AG09319 (cell line): ENCODE measurements at places on chromosomes 2 and 18.

DNA sequence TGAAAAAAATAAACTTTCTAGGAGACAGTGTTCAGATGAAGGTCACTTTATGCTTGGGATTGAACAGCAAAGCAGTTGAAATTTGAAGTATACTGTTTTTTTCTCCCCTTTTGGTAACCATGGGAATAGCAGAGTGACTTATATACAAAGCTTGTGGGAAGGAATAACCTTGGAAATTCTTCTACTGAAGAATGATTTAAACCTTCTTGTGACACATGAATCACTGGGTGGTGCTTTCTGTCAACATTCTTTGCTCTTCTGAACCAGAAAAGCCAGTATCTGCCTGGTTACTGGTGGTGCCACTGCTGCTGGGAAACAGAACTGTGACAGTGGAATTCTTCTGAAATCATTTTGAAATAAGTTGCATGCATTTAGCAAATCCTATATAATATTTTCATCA is 39.4 kb upstream of the RND3 start:
- DNase-seq = peak; percentile 79

DNA sequence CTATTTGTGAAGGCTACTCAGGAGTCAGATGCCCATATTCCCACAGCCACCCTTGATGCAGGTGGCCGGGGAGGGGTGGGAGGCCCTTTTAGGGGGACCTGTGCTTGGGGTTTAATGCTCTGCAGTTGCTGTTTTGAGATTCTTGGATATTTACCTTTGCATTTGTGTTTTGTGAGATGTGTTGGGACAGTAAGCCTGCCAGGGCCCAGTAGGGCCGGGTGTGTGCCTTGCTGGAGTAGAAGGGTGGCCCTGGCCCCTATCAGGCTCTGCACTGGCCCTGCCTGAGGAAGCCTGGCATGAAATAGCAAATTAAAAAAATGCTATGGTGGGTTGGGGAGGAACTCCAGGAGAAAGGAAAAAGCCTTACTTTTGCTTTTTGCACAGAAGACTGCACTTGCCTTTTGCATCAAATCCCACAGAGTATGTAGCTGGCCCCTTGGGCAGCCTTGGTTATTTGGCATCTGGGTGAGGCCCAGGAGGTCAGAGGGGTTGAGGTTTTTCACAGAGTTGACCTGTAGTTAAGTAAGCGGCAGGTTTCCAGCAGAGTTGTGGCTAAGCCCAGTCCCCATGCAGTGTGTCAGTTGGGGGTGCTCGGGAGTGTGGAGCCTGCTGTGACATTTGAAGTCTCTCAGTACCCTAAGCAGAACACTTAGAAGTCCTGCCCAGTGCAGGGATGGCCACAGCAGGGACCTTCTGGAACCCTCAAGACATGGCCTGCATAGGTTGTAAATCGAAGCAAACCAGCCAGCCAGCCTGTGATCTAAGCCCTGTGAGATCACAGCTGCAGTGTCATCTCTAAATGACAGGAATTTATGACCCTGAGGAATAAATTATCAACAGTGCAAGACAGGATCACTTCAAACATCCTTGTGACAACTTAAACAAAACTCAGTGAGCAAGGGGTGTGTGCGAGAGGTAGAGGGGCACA is 68.8 kb downstream of the SH3RF3 start:
- DNase-seq = no peak

DNA sequence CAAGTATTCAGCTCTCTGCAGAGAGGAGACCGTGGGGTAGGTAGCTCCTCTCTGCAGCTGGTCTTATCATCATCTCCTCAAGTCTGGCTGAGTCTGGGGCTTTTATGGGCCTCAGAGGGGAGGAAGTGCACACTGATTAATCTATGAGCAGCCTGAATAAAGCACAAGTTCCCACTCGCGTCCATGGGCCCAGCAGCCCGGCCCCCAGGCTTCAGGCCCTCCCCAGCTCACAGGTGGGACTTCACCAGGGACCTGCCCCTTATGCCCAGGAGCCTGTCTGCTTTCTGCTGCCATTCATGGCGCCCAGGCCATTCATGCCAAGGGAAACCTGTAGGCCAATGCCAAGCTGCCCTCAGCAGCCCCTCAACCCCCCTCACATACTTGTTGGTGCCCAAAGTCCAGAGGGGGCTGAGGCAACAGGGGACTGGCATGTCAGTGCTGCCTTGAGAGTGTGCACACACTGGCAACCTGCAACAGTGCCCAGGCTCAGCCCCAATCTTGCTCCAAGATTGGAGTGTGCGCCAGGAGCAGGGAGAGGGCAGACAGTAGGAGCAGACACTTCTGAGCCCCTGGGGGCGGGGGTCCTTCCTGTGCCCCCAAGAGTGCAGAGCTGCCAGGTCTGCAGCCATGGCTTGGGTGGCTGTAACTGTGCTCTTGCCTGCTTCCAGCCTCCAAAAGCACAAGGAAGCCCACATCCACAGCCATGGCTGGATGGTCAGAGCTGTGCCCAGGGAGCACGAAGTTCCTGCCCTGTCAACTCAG is 375.6 kb upstream of the VWC2L start:
- no peak for DNase-seq

DNA sequence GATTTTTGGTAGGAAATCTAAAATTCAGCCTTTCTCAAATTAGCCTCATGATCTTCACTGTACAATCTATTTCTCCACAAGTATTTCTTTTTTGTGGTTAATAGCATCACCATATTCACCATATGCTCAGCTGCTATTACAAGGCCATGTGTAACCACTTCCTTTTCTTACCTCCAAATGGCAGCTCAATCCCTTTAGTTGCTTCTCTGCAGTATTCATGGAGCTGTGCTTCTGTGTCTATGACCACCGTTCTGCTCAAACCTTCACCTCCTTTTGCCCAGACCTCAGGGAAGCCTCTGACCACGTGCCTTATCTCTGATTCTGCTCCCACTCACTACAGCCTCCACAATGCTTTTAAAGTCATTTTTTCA is 126.7 kb upstream of the TMEM200C start:
- DNase-seq = no peak

- DNase-seq = no peak
Measured at GRCh38 chr2:31362581-31362980, 52.0 kb downstream of the XDH start.

GRCh38 chr18:62564044-62564443 is 41.2 kb downstream of the ZCCHC2 start:
- DNase-seq = no peak

DNA sequence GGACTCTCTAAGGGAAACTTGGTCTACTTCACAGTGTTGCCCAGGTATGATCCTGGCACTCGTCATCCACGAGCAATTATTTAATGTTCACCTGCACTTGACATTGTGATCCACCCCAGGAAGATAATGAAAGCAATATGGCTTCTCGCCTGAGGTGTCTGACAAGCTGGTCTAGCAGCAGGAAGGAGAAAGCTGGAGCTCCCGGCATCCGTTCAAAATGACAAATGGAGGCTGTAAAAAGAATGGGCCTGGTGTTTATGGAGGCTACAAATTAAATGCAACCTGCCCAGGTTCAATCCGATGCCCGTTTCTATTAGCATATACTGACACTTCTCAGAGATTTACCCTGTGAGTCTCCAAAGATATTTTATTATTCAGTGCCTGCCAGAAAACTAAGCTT is 317.6 kb downstream of the CTNNA2 start:
- DNase-seq = no peak

DNA sequence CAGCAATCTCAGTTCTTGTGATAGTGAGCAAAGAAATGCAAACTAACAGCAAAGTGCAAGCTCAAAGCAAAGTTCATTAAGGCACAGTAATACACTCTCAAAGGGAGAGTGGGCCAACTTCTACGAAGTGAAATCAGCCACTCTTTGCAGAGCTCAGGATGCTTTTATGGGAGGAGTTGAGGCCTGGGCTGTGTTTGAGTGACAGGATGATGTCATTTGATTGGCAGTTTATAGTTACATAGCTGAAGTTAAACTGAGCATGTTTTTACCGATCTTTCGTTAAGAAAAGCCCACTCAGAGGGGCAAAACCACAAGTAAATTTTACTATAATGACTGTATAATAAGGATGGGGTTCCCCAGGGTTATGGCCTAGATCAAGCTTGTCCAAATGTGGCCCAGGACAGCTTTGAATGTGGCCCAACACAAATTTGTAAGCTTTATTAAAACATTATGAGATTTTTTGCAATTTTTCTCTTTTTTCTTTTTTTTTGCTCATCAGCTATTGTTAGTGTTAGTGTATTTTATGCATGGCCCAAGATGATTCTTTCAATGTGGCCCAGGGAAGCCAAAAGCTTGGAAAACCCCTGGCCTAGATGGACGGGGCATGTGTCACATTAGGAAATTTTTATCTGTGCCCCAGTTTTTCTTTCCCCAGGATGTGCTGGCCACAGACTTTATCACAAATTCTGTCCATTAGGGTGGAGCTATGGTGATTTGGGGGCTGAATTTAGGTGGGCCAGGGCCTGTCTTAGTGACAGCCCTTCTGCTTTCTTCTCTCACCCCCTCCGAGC is 8.3 kb upstream of the DNAH7 start:
- no peak for DNase-seq

DNA sequence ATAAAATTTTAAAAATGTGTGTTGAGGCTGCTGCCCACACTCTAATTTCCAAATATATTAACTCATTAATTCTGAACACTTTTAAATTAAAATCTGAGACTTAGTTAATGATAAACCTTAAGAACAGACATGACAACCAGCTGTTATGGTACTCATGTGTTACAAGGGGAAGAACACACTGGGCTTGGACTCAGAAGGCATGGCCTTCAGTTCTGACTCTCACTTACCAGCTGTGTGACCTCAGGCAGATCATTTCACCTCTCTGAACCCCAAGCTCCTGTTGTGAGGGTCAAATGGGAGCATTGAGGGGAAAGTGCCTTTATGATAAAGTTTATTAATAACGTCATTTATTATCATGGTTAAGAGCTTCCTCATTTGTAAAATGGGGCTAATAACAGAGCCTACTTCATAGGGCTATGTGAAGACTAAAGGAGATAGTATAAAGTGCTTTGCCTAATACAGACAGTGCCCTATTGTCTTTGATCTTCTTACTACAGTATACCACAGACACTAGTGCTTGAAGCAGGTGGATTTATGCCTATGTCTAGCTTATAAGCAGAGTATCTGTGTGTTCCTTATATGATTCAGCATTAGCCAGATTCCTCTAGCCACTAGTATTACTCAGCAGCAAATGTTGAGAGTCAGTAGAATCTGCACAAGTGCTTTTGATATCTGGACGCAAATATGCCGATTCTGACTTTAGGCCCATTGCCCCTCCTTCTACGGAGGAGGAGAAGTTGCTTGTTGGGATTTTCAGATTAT is 99.6 kb downstream of the SGPP2 start:
- no peak for DNase-seq

- DNase-seq = no peak
Measured at GRCh38 chr2:168614172-168615018, 158.3 kb downstream of the CERS6 start.

DNA sequence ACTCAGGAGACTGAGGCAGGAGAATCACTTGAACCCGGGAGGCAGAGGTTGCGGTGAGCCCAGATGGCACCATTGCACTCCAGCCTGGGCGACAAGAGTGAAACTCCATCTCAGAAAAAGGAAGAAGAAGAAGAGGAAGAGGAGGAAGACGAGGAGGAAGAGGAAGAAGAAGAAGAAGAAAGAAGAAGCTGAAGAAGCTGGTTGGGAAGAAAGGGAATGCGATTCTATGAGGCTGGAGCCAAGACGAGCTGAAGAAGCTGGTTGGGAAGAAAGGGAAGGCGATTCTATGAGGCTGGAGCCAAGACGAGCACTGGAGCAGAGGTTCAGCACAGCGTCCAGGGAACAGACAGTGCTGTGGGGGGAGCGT is 30.3 kb upstream of the TAF1B start:
- no peak for DNase-seq

- no peak for DNase-seq
Measured at GRCh38 chr2:206190689-206191088, 31.0 kb downstream of the EEF1B2 start.

GRCh38 chr18:34650121-34650545 is 60.0 kb upstream of the DTNA start:
- DNase-seq = peak; percentile 14

DNA sequence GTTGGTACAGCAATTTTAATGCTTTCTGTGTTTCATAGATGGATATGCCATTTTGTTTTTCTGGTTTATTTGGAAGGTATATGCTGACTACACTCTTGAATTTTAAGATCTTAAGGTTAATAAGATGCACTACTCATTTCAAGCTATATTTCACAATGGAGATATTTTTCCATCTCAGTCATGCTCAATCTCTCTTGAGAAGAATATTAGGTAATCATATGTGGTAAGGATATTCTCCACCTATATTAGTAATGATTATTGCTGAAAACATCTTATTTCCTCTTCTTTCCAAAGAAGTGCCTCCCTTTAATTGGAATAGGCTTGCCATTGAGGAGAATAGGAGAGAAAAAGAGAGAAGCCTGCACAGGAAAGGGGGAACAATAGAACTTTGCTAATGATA is 40.1 kb downstream of the EPB41L3 start:
- DNase-seq = no peak
